Stimulated activated CD8-positive, alpha-beta memory T cell treated with anti-CD3 and anti-CD28 coated beads, Interleukin-2, amount 100 ng/mL, for 1 hour (primary cell): ENCODE measurements at places on chromosomes 12 and 14.

- no peak for DNase-seq
Measured at GRCh38 chr12:79252358-79253075, 387.9 kb downstream of the SYT1 start.

DNA sequence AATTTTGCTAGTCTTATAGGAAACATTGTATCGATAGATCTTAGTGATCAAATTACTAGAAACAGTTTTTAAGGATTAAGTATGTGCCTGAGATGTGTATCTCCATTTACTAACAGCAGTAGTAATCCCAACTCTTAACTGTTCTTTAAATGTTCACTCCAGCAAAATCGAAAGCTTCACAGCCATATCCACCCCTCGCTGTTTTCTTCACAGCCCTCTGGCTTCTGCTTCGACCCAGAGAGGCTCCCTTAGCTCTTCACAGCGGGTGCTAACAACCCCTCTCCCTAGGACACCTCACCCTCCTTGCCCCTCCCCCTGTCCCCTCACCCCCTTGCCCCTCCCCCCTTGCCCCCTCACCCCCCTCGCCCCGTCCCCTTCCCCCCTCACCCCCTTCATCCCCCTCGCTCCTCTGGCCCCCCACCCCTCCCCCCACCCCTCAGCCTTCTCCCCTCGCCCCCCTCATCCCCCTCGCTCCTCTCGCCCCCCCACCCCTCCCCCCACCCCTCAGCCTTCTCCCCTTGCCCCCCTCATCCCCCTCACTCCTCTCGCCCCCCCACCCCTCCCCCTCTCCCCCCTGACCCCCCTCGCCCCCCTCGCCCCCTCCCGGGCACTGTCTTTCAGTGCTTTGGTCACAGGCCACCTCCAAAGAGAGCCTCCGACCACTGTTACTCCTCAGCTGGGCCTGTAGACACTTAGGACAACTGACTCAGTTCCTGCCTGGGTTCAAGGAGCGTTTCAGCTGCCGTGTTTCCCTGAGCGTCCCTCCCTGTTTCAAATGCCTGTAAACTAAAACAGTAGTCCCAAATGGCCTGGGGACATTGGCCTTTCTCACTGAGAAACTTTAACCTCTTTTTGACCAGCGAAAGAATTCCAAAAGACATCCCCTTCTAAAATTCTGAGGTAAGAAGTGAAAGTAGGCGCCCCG, 46.0 kb upstream of the DYNC1H1 start:
- DNase-seq, result no peak

- no peak for DNase-seq
Measured at GRCh38 chr12:120835657-120836056, 68.5 kb downstream of the SPPL3 start.

DNA sequence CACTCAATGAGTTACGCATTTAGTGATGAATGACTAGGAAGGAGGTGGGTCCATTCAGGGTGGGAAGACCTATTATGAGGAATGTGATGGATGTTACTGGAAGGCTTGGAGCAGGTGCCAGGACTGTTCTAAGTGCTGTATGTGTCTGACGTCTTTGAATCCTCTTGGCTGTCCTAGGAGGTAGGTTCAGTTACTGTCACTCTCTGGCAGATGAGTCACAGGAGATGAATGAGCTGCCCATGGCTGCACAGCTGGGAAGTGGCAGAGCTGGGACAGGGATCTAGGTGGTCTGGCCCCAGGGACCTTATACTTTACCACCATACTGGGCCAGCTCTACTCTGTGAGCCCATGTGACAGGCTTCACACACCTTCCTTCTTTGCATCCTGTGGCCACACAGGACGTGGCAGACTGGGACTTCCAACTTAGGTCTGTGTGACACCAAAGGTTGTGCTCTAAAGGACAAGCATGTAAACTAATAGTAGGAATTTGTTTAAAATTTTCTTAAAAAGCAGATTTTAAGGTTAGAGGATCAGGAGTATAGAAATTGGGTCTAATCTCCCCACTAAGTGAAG, 24.0 kb downstream of the TCTN1 start:
- no peak for DNase-seq

DNA sequence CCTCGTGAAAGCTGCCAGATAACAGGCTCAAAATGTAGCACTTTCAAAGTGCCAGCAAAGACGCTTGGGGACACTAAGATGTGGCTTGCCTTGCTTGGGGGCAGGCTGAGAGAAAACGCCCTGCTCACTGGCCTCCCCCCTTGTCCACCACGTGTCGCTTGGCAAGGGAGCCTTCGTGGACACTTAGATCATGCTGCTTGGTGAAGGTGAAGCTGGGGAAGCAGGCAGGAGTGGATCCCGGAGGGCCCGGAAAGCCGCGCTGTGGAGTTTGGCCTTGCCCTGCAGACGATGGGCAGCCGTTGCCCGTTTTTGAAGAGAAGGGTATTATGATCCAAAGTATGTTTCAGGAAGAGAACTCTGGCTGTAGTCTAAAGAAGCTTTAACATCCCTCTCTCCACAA, 53.4 kb upstream of the BDKRB2 start:
- DNase-seq, result no peak

DNA sequence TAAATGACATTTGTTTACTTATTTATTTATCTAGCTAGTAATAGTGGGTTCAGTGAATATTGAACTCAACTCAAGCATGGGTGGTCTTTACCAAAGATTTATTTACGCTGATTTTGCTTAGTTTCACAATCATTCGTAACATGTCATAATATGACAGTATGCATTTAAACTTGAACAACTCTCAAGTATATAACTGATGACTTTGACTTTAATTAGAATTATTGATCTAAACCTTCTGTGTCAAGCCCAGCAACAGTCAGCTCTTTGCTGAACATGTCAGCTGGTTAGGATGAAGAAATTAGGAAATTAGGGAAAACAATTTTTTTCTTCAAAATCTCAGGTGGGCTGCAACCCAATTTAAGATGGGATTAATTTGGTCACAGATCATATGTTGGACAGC, 210.5 kb upstream of the G2E3 start:
- DNase-seq, result no peak
